Anterior cingulate cortex (tissue), 58 donors: ENCODE measurements at places on chromosomes 1 and 21.

DNA sequence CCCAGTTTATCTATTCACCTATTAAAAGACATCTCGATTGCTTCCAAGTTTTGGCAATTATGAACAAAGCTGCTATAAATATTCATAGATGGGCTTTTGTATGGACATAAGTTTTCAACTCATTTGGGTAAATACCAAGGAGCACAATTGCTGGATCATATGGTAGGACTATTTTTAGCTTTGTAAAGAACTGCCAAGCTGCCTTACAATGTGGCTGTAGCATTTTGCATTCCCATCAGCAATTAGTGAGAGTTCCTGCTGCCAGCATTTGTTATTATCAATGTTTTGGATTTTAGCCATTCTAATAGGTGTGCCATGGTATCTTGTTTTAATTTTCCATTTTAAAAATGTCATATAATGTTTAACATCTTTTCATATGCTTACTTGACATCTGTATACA, 475.6 kb upstream of the NCAM2 start:
- no peak for DNase-seq

- no peak for DNase-seq
Observed at GRCh38 chr1:34914958-34915357, 14.5 kb downstream of the DLGAP3 start.

DNA sequence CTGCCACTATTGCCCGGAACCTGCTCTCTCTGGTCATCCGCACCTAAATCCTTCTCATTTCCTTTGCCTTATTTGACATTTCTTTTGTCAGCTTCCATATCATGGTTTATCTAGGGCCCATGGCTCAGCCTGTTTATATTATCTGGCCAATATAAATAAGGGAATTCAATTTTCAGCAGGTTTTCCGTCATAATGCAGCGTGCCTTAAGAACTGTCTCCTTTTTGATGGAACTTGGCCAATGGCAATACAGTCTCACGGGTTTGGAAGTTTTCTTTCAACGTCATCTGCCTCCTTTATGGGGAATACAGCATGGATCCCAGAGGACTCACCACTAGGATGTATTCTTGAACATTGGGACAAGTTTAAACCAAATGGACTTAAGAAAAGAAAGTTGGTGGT, 77.8 kb upstream of the KIAA0040 start:
- DNase-seq, result no peak

- no peak for DNase-seq
Observed at GRCh38 chr1:228989676-228989991, 254.4 kb downstream of the RHOU start.

DNA sequence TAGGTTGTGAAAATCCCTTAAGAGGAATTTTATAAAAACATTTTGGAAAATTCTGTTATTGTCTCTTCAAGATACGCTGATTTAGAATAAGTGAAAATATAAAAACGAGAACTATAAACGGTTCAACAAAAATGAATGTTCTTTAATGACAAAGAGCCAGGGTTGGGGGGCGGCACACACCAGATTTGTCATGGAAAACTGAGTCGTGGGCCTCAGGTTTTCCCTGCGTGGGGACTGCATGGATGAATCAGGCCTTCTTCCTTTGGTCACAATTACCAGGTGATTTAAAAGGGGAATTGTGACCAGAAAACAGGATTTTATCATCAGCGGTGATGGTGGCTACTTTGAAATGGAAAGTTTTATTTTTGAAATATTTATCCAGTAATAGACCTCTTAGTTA, 8.6 kb downstream of the LHX4 start:
- DNase-seq, result no peak

- no peak for DNase-seq
Observed at GRCh38 chr1:47382399-47382983, 33.6 kb upstream of the FOXE3 start.

DNA sequence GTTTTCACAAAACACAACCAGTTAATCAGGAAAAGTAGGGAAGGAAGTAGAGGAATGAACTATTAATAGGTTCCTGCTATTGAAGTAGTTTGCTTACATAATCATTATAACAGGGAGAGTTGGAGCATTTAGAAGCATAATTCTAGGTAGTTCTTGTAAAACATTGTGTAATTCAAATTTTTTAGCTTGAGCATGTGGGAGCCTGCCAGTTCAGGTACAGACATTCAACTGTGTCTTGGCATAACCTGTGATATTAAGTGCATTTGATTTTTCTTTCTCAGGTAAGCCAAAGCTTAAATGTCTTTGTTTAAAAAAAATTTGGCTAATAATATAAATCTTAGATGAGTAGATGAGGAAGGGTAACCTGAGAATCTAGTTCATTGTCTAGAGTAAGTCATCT, 3.4 kb downstream of the YTHDF2 start:
- no peak for DNase-seq

GRCh38 chr1:9798236-9799130, 25.3 kb downstream of the CLSTN1 start:
- DNase-seq, result no peak

DNA sequence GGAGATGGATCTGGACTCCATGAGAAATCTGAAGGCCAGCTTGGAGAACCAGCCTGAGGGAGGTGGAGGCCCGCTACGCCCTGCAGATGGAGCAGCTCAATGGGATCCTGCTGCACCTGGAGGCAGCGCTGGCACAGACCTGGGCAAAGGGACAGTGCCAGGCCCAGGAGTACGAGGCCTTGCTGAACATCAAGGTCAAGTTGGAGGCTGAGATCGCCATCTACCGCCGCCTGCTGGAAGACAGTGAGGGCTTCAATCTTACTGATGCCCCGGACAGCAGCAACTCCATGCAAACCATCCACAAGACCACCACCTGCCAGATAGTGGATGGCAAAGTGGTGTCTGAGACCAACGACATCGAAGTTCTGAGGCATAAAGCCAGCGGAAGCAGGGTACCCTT, 601.5 kb upstream of the ZP4 start:
- no peak for DNase-seq

- no peak for DNase-seq
Observed at GRCh38 chr1:10803971-10804820, 7.8 kb upstream of the CASZ1 start.

GRCh38 chr1:226568077-226568831, 19.7 kb downstream of the STUM start:
- DNase-seq, result no peak

DNA sequence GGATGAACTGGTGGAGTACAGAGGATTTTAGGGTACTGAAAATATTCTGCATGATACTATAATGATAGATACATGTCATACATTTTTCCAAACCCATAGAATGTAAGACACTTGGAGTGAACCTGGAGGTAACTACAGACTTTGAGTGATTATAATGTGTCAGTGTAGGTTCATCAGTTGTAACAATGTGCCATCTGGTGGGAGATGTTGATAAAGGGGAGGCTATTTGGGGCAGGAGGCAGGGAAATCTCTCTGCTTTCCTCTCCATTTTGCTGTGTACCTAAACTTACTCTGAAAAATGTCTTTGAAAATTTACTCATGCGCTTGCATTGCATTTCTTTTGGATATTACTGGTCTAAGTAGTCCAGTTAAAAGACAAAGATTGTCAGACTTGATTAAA, 35.2 kb downstream of the PTBP2 start:
- DNase-seq, result no peak

DNA sequence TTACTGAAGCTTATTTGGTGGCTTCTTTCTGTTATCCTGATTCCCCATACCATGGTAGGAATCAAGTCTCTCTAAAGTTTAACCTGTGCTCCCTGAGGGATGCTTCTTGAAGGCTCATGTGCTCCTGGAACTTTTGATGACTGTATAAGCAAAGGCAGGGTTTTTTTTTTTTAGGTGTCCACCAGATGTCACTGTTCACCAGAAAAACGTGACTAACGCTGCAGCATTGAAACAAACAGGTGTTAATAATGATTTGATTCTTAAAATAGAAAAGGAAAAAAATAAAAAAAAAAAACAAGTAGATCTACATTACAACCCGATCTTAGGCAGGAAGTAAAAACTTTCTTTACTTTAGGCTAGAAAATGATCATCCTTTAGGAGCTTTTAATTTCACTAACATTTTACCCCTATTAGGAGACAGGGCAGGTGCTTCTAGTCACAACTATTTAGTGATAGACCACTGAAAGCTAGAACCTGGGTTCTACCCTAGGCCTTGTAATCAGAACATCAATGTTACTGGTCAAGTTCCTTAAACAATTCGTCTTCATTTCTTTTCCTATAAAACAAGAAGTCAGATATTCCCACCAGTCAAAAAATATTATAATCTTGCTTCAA, 223.0 kb downstream of the PLA2G4A start:
- no peak for DNase-seq

DNA sequence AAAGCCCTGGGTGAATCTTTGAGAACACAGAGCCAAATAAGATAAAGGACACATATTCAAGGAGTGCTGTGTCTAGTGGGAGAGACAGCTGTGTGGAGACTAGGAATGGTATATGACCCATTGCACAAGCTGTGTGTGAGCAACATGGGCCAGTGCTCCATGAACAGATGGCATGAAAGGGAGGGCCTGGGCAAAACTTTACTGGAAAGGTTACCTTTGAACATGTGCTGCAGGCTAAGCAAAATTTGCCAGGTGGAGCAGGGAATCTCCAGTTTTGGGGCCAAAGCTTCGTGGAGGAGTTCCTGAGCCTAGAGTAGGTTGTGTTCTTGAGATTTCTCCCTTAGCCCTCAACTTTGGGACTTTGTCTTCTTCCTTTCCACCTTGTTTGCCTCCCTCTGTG, 446.1 kb upstream of the PROX1 start:
- no peak for DNase-seq

- no peak for DNase-seq
Observed at GRCh38 chr1:11970441-11971185, 9.6 kb upstream of the MFN2 start.

DNA sequence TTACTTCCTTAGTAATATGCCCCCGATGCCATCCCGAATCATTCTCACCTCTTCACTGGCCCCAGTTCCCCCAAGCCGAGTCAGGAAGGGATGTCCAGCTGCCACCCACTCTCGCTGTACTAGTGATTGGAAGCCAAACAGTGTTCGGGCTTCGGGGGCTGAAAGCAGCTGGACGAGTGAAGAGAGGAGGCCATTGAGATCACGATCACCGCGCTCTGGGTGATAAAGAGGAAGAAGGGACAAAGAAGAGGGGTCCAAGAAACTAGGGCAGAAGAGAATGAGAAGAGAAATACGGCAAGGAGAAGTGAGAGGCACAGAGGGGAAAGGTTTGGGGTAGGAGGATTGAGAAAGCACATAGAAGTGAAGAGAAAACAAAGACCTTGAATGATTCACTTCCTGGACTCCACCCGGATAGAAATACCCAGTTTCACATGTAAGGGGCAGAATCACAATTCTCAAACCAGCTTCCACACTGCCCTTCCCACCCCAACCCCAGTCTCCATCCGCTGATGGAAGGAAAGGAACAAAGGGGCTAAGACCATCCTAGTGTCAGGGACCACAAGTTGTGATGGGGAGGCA, 3.7 kb upstream of the SF3B4 start:
- DNase-seq, result no peak

DNA sequence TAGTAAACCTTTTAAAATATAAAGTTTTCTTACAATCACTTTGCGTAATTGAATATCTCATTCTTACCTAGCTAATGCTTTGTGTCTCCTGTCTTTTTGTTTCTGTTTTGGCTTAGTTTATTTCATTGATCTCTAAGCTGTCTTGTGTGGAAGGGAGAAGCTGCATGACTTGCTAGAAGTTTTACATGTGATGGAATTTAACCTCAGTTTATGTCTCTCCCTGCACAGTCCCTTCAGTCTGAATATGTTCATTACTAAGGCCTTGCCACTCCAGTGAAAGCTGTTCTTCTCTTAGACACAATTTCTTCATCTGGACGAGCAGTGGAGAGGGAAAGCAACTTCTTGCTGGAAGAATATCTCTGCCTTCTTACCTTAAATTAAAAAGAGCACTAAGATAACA, 19.9 kb upstream of the GPR88 start:
- no peak for DNase-seq

GRCh38 chr1:240967070-240967724, 355.2 kb upstream of the GREM2 start:
- no peak for DNase-seq

- DNase-seq, result no peak
Observed at GRCh38 chr1:186739515-186739914, 59.3 kb upstream of the PTGS2 start.

DNA sequence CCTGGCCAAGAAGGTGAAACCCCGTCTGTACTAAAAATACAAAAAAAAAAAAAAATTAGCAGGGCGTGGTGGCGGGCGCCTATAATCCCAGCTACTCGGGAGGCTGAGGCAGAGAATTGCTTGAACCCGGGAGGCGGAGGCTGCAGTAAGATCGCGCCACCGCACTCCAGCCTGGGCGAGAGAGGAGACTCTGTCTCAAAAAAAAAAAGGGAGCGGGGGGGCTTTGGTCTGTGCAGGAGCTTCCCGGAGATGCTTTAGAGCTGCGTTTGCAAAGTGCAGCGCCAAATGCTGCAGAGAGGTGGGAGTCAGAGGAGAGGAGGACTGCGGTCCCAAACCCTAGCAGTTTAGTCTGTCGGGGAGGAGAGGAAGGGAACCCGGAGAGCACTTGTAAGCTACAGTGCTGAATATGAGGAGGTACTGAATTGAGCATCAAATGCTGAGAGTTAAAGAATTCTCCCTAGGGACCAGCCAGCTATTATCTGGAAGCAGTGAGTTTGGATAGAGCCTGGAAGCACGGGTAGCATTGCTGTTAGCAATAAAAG, 569 bp downstream of the FALEC start:
- DNase-seq, result no peak

DNA sequence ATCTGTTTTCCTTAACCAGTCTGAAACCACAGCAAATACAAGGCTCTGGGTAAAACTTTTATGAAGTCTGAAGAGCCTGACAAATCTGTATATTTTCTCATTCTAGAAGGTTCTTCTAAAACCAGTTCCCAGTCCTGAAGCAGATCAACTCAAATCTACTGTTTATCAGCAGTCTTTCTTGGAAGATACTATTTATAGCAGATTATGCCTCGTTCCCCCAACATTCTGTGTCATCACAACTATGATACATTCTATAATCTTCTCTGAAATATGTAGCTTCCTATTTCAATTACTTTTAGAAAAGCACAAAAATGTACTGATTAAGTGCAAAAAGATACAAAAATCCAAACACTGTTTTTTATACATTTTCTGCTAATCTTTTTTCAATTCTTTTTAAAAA, 67.5 kb downstream of the NIBAN1 start:
- DNase-seq, result no peak

- no peak for DNase-seq
Observed at GRCh38 chr1:44705938-44706337, 25.0 kb downstream of the RNU5D-1 start.

GRCh38 chr1:93910305-93910704, 1.1 kb upstream of the GCLM start:
- DNase-seq, result no peak

DNA sequence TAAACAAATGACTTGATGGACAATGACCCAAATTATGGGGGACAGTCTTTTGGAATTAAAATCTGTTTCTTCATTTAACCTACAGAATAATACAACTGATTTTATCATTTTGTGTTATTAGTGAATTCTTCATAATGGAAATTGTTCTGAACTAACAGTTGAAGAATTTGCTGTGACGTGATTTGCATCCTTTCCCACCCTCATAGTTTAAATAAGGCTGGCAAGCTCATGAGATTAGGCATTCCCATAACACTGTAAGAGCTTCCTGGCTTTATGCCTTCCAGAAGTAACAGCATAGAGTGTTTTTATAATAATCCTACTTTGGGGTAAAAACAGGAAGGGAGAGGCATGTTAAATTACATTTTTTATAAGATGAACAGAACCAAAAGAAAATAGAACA, 95.7 kb downstream of the ATP6V1G3 start:
- no peak for DNase-seq
